ENCODE measurements at places on chromosomes 16 and 17. TPM values are rescaled to one million over a fixed set of nuclear protein-coding genes. Genes with fewer than 3 reads are reported as not detected.

Gene NCOR1
- total RNA-seq, result 81.0 TPM

Gene CFAP97D1
- not detected for total RNA-seq

Gene ANKFN1
- not detected for total RNA-seq

Gene PRM2
- not detected for total RNA-seq

Gene ATP2C2
- not detected for total RNA-seq

Gene KRTAP9-4
- total RNA-seq, result not detected

Gene CHRNB1
- total RNA-seq, result 5.0 TPM

- no peak overlapping the region for H3K4me3 ChIP-seq
- no peaks in the 10 kb centered on the region for H3K4me1 ChIP-seq
- H3K36me3 ChIP-seq, result no peaks in the 10 kb centered on the region
- H3K27ac ChIP-seq, result no peak overlapping the region
These were observed 18.8 kb upstream of the IRF8 start for GRCh38 chr16:85879975-85880831.

- DNase-seq, result peak; percentile 97
- peak within 1 kb of the TSS; percentile 76 for H3K4me3 ChIP-seq
- no peaks in the 10 kb centered on the region for H3K36me3 ChIP-seq
- H3K27me3 ChIP-seq, result no peaks in the 10 kb centered on the region
These were observed at the start of gene FOXC2 for GRCh38 chr16:86566601-86566965. FOXC2 (plus strand) TSS chr16:86566829; CDS start chr16:86567336, 507 bp downstream.

- H3K4me1 ChIP-seq, result no peaks in the 10 kb centered on the region
- H3K4me3 ChIP-seq, result no peak overlapping the region
- H3K36me3 ChIP-seq, result no peaks in the 10 kb centered on the region
- DNase-seq, result no peak
These were observed 55.1 kb downstream of the SRCIN1 start for GRCh38 chr17:38550661-38551060.

DNA sequence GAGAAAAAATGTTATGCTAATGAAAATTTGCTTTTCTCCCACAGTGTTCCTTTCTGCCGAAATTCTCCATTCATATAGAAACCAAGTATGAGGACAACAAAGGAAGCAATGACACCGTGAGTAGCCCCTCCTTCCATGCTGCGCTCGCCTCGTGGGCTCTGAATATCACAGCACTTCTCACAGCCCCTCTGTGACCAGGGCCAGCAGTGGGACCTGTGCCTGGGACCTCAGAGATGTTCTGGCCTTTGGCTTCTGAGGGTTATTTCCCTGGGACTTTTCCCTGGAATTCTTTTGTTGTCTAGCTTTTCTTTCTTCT lies 139.6 kb upstream of the NOL11 start:
- H3K36me3 ChIP-seq, result no peaks in the 10 kb centered on the region
- no peaks in the 10 kb centered on the region for H3K27me3 ChIP-seq
- DNase-seq, result no peak
- no peaks in the 10 kb centered on the region for H3K4me1 ChIP-seq

GRCh38 chr17:80497726-80498241 lies 21.4 kb upstream of the NPTX1 start:
- peak overlapping the region; percentile 41 for H3K4me3 ChIP-seq
- H3K27ac ChIP-seq, result no peak overlapping the region
- H3K27me3 ChIP-seq, result no peaks in the 10 kb centered on the region
- H3K4me1 ChIP-seq, result no peaks in the 10 kb centered on the region

- H3K27ac ChIP-seq, result no peak overlapping the region
- no peaks in the 10 kb centered on the region for H3K4me1 ChIP-seq
- H3K36me3 ChIP-seq, result no peaks in the 10 kb centered on the region
- H3K4me3 ChIP-seq, result no peak overlapping the region
- no peaks in the 10 kb centered on the region for H3K27me3 ChIP-seq
These were observed 185.6 kb downstream of the C16orf78 start for GRCh38 chr16:49559242-49559641.

- H3K27ac ChIP-seq, result no peak overlapping the region
- no peaks in the 10 kb centered on the region for H3K27me3 ChIP-seq
These were observed 254.8 kb downstream of the SEC14L1 start for GRCh38 chr17:77395501-77396048.

DNA sequence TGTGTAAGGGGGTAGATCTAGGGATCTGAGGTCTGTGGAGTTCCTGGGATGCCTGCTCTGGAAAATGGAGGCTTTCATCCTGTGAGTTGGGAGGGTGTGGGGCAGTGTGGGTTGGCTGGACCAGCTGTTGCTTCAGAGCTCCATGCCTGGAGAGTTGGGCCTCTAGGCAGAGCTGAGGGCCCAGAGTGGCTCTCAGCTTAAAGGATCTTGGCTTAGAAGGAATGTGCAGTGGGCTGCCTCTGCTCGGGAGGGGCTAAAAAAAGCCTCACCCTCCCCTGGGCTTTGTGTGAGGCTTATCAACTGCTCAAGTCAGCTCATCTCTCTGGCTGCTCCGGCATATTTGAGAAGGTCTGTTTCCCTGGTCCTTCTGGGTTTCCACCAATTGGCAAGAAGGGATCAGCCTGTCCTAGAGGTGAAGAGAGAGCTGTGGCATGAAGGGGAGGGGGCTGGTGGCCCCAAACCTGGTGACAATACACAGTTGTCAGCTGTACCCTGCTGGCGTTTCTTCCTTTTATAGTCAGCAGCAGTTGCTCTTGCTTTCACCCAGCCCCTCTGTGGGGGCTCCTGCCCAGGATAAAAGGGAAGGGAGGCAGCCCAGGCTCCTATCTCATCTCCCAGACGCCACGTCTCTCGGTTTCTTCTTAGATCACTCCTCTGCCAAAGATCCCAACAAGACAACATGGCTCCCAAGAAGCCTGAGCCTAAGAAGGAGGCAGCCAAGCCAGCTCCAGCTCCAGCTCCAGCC lies at the start of gene MYL4:
Gene MYL4 (plus strand): TSS at position 605 of the 745 bp plus-strand sequence. CDS start 75 bp downstream, at position 680.
- H3K4me3 ChIP-seq, result no peak within 1 kb of the TSS
- no peak for DNase-seq
- peaks cover 9% of the 10 kb centered on the region for H3K4me1 ChIP-seq

- no peak overlapping the region for H3K4me3 ChIP-seq
- no peaks in the 10 kb centered on the region for H3K36me3 ChIP-seq
- no peak for DNase-seq
- no peaks in the 10 kb centered on the region for H3K4me1 ChIP-seq
- H3K27ac ChIP-seq, result no peak overlapping the region
These were observed 77.2 kb upstream of the MON1B start for GRCh38 chr16:77113835-77114234.

- H3K27ac ChIP-seq, result peak overlapping the region; percentile 78
- H3K27me3 ChIP-seq, result no peaks in the 10 kb centered on the region
- DNase-seq, result no peak
These were observed 9.5 kb downstream of the NLRC5 start for GRCh38 chr16:56998861-56999260.

DNA sequence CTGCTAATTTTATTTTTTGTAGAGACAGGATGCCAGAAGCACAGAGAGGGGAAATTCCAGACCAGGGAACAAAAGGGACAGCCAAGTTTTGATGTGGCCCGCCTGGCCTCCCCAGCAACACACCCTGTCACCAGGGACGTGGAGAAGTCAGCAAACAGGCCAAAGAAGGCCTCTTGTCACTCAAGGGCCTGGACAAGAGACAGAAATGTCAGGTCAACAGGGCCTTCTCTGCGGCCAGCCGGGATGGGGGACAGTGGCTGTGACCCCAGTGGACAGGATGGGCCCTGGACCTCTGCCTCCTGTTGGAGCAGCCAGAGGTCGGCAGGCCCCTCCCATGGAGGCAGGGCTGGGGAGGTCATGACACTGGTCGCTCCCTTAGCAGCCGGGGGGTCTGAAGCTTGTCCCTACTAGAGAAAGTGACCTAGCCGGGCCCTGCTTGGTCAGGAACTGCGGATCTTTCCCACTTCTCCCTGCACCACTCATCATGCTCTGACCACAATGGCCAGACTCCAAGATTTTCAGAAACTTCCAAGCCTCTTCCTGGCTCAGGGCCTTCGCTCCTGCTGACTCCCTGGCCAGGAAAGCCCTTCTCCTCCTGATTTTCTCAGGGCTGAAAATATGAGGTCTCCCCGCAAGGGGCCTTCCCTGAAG lies 9.2 kb upstream of the TVP23A start:
- DNase-seq, result peak; percentile 91
- peak overlapping the region; percentile 99 for H3K27ac ChIP-seq
- peaks cover 10% of the 10 kb centered on the region for H3K4me1 ChIP-seq
- H3K27me3 ChIP-seq, result no peaks in the 10 kb centered on the region

DNA sequence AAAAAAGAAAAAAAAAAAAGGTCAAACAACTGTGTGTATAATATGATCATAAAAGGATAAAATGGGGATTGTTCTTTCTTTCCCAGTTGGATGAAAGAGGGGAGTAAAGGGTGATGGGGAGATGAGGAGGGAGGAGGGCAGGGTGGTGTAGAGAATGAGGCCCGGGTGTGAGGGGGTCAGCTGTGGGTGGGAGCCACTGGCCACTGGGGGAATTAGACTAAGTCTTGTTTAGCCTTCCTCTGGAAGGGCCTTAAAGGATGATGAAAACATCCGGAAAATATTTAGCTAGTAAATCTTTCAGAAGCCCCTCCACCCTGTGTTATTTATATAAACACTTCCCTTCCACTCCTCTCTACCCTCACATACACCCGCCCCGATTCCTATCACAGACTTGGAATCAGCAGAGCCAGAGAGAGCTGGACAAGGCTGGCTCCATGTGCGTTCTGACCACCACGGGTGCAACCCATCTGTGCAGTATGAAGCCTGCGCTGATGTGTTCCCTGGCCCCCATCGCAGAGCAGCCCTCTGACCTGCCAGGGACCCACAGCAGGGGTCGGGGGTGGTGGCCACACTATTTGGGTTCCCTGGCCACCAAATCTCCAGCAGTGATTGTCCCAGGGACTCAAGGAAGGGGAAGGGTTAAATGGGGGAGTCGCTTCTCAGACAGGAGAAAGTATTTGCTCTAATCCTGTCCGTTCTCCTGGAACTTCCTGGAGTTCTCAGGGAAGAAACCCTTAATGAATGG lies 72.7 kb downstream of the GAS7 start:
- no peak overlapping the region for H3K4me3 ChIP-seq
- H3K27ac ChIP-seq, result no peak overlapping the region
- H3K4me1 ChIP-seq, result no peaks in the 10 kb centered on the region
- H3K27me3 ChIP-seq, result no peaks in the 10 kb centered on the region
- no peaks in the 10 kb centered on the region for H3K36me3 ChIP-seq

- no peak for DNase-seq
- no peak overlapping the region for H3K27ac ChIP-seq
- no peaks in the 10 kb centered on the region for H3K36me3 ChIP-seq
- no peaks in the 10 kb centered on the region for H3K27me3 ChIP-seq
These were observed 13.3 kb downstream of the SOCS1 start for GRCh38 chr16:11242658-11243057.

DNA sequence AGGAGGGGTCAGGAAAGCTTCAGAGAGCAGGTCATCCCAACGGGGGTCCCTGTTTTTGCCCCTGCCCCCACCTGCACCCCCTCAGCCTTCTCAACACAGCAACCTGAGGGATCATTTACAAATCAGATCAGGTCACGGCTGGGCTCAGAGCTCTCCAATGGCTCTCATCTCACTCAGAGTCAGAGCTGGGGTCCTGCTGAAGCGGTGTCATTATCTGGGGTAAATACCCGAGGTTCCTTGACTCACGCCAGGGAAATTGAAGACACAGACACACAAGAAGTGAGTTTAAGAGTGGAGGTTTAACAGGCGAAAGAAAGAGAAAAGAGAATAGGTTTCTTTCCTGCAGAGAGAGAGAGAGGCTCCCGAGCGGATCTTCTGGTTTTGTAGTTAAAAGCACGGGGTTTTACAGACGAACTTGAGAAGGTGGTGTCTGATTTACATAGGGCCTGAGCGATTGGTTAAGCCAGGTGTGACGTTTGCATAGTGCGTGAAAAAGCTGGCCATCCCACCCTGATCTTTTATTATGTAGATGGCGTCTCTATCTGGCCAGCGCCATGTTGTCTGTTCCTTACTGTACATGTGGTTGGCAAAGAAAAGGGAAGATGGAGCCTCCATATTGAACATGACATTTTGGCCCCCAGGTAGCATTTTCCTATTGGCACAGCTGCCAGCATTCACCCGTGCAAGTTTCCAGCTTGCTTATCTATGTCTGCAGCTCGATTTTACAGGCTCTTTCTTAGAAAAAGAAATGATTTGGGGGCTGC lies 51.4 kb downstream of the WSB1 start:
- peaks cover 3% of the 10 kb centered on the region for H3K4me1 ChIP-seq
- H3K36me3 ChIP-seq, result no peaks in the 10 kb centered on the region
- DNase-seq, result no peak
- H3K27ac ChIP-seq, result no peak overlapping the region

DNA sequence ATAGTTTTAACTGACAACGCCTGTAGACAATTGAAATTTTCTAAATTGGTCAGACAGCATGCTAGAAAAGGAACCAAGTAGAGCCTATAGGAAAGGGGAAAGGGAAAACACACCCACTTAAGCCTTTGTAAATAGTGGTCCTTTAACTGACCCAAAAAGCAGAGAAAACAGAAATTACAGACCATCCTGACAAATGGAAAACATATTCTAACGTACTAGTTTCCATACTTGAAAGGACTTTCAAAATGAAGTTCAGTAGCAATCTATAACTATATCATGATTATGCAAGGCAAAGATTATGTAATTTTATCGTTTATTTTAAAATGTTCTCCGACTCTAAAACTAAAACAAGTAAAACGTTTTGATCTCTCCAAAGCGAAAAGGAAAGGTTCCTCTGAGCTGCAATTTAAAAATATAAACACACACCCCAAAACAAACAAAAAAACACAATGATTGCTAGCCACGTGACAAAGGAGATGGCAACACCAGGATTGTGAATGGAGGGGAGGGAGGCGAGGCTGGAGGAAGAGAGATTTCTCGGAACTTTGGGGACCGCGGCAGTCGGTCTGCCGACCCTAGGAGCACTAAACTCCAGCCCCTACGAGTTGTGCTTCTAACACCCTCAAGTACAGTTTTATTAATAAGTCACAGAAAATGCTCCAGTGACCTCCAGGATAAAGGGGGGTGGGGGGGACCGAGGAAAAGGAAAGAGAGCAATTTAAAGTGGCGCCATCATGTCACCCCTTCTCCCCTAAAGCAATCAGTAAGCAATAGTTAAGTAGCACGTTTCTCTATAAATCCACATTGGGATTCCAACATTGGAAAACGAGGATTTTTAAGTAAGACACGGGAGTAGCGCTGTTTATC lies 1.7 kb downstream of the KANSL1 start:
- no peaks in the 10 kb centered on the region for H3K36me3 ChIP-seq
- peak overlapping the region; percentile 99 for H3K27ac ChIP-seq
- DNase-seq, result peak; percentile 68
- peaks cover 13% of the 10 kb centered on the region for H3K4me1 ChIP-seq
- no peaks in the 10 kb centered on the region for H3K27me3 ChIP-seq

Measured in ascending aorta (tissue), 2 donors.